ENCODE measurements at places on chromosomes 16 and 17.

DNA sequence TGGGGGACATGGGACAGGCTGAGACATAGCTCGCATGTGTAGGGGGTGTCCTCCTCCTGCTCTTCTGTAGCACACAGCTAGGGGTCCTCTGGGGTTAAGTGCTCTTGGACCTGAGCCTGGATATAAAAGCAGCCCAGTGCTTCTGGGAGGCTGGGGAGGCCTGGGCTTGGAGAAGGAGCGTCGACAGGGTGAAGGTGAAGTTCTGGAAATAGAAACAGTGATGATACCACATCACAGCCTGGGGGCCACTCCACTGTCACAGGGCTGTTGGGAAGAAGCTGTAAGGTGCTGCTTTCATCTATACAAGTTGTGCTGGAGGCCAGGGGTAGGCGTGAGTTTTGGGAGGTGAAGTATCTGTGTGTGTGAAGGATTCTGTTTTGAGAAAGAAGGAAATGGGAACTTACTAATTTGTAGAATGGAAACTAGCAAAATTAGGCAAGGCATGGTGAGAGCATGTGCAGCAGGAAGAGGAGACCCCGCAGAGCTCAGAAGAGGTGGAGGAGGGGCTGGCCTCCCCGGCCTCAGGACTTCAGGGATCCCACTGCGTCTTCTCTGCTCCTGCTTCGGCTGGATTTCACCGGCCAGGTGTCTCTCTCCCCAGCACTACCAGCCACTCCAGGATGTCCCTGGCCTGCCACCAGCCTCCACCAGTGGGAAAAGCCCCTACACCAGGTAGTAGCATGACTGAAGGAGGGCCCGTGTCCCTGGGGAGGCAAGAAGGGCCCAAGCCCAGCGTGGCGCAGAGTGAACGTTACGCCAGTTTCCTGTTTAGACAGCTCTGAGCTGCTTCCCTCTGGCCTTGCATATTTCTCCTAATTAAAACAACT, 19.4 kb downstream of the PLCG2 start:
- no peak for DNase-seq

DNA sequence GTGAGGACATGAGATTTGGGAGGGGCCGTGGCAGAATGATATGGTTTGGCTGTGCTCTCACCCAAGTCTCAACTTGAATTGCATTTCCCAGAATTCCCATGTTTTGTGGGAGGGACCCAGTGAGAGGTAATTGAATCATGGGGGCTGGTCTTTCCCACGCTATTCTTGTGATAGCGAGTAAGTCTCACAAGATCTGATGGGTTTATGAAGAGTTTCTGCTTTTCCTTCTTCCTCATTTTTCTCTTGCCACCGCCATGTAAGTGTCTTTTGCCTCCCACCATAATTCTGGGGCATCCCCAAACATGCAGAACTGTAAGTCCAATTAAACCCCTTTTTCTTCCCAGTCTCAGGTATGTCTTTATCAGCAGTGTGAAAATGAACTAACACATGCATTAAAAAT, 40.6 kb downstream of the CCT6B start:
- DNase-seq = no peak

DNA sequence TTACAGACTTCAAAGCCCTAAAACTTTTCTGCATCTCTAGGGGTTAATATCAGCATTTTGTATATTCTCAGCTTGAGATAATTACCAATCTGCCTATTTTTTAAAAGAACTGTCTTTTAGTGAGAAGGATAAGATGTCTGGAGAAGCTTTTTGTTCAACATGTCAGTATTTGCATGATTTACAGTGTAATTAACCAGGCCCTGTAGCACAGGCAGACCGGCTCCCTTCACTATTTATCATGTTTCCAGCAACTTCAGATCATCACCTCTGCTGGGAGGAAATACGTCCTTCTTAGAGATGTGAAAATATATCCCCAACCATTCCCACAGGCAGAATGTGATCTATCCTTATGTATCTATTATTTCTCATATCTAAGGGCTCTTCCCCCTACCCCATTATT, 8.6 kb upstream of the DDX52 start:
- no peak for DNase-seq

DNA sequence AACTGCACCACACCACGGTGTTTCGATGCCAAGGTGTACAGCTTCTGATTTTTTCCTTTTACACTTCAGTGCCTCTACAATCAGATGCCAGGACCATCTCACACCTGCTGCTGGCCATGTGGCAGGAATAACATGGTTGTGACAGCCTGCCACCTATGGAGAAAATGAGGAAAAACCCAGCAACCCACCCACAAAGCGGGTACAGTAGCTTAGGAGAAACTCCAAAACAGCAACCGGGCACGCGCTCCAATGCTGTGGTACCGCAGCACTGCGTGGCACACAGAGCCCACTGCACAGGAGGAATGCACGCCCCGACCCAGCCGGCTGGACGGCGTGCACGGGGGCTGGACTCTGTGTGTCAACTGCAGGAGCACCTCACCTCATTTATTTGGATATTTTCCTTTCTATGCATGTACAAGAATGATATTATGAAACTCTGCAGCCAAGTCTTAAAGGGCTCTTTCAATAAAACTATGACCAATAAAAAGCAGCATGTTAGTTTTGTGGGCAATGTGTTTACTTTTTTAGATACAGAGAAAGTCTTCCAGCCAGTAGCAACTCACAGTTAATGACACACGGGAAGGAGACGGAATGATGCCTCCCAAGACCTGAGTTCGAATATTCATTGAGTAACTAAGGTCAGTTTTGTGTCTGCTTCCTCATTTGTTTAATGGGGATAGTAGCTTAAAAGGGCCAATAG, 45.9 kb downstream of the MAP1LC3B start:
- no peak for DNase-seq

GRCh38 chr16:11481987-11482386, 104.7 kb downstream of the LITAF start:
- no peak for DNase-seq

GRCh38 chr16:67021321-67021720, 7.6 kb upstream of the CBFB start:
- no peak for DNase-seq

DNA sequence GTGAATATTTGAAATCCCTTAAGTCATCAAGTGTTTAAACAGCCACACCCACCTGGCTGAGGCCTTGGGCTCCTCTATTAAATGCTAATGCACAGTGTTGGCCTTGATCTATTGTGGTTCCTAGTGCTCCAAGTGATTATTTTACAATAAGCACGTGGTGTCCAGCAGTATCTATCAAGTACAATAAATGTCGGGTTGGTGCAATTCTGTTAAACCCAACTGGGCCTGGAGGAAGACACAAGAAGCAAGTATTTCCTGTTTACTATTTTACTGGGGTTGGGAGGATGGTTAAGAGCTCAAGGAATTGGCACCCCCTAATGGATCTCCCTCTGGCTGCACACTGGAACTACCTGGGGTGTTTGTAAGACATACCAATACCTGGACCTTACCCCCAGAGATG, 72.1 kb upstream of the HNF1B start:
- no peak for DNase-seq

GRCh38 chr17:56833057-56833808, 487 bp downstream of the C17orf67 start:
- DNase-seq = no peak

DNA sequence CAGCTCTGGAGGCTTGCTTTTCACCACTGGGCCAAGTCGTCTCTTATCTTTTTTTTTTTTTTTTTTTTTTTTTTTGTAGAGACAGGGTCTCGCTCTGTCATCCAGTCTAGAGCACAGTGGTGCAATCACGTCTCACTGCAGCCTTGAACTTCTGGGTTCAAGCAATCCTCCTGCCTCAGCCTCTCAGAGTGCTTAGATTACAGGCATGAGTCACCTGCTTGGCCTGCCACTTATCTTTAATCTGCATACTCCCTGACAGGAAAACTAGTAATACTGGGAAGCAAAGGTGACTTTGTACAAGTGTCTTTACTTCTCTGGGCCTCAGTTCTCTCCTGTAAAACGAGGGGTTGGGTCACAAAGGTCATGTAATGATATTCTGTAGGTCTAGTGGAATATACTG, 15.0 kb downstream of the NTN1 start:
- DNase-seq = no peak

DNA sequence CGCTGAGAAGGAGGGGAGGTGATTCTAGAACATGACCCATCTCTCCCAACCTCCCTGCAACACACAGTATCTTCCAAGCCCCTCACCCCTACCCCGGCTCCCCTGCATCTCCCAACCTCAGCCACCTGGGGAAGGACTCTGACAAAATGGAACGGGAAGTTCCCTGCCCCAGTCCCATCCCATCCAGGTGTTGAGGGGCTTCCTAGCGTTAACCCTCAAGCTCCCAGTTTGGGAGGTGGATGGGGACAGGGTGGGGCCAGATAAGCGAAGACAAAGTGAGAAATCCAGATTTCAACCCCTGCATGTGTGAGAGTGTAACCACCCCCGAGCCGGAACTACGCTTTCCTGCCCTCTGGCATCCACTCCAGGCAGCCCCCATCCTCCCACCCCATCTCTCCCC, 1.8 kb downstream of the ZSCAN10 start:
- DNase-seq = no peak

GRCh38 chr17:55391244-55391757, 30.3 kb downstream of the MMD start:
- no peak for DNase-seq

DNA sequence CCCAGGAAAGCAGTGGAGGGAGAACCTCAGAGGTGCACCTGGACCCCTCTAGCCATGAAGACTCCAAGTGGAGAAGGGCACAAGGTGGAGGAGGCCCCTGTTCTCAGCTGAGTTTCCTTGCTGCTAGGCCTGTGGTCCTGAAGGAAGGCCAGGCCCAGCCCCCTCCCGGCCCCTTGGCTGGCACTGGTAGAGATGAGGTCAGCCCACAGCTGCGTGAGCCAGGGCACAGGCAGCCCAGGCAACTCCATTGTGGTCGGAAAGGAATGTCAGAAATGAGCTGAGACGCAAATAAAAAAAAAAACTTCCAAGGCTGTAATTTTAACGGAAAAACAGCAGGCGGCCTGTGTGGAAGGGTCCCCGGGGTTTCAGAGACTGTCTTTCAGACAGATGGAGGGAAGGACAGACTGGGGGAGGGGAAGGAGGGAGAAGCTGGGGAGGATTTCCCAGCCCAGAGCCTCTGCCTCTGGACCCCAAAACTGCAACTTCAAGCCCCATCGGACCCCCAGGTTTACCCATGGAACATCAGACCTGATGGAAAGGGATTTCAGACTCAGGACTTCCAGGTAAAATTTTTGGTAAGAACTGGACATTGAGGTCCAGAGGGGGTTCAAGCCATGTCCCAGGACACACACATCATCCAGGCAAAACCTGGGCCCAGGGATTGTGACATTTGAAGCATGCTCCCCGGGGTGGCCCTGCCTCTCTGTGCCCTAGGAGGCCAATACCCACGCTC, 25.6 kb upstream of the MRPS23 start:
- peak; percentile 68 for DNase-seq

- DNase-seq = no peak
Observed at GRCh38 chr17:41140360-41141131, at the start of gene KRTAP4-6. Gene KRTAP4-6 (minus strand): TSS chr17:41140544. CDS start chr17:41140487, 57 bp downstream.

DNA sequence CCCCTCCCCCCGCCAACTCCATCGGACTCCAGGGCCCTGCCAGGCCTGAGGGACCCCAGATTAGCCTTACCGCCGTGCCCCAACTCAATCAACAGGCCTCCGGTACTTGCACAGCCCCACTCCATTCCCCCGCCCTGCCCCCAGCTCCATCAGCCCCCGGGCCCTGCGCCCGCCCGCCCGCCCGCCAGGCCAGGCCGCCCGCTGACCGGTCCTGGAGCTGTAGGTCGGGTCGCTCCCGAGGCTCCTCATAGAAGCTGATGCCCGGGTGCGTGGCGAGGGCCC, 308 bp downstream of the GTF3C1 start:
- DNase-seq = no peak

DNA sequence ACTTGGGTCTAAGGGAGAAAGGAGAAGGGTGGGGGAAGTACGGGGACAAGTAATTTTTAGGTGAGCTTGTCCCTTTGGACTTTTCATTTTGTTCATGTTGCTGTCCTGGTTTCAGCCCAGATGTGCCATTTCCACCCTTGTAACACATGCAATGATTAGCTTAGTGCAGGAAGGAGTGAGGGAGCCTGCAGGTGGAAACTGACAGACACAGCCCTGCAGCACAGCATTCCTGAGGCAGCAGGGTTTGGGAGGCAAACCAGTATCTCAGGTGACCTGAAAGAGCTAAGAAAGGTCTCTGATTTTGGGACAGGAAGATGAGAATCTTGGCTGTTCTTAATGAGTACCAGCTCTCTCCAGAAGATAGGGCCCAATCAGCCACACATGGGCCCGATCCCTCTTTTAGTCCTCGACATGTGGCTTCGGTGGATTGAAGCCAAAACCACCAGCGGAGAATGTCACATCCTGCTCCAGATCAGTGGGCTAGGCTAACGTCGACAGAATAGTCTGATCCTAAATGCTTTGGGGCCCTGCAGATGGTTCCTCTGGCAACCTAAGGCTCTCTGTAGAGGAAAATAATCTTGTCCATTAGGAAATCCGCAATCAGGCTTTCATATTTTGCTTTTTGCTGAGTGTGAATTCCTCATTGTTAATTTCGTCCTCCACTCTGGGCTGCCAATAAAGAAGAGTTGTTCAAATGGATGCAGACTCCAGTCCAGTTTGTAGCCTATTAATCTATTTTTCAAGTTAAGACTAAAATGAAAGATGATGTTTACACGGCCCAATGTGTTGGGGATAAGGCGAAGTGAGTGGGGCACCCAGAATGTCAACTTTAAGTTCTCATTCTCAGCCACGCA, 3.8 kb upstream of the RNF157 start:
- DNase-seq = no peak

DNA sequence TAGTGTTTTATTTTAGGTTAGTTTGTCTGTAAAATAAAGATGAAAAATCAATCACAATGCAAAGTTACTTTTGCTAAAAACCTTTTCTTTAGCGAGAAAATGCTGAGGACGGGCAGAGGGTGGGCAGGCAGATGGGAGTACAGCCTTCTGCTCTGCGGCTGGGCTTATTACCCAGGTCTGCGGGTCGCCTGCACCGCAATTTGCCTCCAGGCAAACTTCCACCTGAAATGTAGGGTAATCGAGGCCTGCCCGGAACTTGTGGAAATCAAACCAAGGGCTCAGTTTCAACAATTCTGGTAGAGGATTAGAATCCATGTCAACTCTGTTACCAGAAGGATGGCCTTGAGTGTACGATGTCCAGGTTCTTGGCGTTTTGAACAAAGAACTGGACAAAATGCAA, 22.3 kb upstream of the MMD start:
- DNase-seq = no peak

DNA sequence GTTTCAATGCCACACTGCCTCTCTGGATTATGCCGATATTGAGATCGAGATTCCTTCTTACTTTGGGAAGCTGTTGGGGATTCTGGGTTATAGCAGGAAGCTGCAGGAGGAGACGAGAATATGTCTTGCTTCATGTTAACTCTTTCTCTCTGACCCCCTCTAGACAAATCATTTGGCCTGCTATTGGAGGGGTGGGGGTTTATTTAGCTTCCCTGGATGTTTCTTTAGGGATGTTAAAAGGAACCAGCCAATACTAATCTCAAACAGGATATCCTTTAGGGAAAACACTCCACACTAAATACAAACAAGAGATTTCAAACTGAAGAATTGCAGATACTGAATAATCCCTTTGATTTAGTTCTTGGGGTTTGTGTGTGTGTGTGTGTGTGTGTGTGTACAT, 102.6 kb downstream of the TMEM100 start:
- DNase-seq = no peak

DNA sequence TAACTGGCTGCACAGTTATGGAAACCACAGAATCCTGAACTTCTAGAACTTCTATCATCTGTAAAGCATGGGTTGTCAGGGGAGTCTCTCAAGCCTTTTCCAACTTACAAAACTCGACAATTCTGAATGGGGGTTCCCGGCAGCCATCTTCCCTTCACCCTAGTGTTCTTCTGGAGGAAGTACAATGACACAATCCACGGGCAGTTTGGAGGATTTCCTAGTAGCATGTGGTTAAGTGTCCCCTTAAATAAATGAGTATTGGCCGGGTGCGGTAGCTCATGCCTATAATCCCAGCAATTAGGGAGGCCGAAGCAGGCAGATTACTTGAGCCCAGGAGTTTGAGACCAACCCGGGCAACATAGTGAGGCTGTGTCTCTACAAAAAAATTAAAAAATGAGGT, 2.1 kb downstream of the SLC16A6 start:
- no peak for DNase-seq
